ENCODE measurements at places on chromosomes 7 and 10. TPM values are rescaled to one million over a fixed set of nuclear protein-coding genes. Genes with fewer than 3 reads are reported as not detected.

DNA sequence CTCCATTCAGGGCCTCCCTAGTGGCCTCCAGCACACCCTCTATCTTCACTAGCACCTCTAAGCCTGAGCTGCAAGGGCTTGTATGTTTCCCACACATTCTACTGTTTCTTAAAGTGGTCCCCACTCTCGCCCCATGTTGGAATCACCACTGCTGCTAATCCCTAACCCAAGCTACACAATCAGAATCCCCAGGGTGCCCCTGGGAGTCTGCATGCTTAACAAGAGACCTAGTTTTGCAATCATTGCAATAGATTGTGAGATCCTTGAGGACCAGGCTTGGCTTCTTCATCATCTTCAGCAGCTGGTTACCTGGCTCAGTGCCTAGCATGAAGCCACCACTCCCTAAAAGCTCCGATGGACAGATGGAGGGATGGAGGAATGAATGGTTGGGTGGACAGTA, 113.9 kb downstream of the MYOF start:
- DNase-seq, result no peak

DNA sequence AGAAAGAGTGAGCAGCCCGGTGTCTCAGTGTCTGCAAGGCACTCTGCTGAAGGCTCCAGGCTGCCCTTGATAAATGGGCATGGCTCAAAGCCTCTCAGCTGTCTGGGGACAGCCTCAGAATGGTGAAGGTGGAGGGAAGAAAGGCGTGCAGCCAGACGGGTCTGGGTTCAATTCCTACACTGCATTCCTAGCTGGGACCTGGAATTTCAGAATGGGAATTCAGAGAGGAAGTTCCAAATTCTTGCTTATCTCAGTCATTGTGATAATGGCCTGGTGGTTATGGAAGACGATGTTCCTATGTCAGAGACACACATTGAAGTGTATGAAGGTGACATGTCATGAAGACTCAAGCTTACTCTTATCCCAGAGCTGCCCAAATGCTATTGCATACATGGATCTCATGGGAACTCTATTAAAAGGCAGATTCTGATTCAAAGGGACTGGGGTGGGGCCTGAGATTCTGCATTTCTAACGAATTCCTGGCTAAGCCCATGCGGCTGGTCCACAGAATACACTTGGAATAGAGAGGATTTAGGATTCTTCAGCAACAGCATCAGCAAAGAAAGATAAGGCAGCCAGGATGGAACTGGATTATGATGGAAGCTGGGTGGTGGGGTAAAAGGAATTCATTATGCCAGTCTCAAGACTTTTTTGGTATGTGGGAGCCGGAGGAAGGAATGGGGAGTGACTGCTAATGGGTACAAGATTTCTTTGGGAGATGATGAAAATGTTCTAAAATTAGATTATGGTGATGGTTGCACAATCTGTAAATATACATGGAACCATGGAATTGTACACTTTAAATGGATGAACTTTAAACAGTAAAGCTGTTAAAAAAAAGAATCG, 82.6 kb upstream of the ZMIZ1 start:
- DNase-seq, result no peak

Gene CACNB2
- not detected for total RNA-seq

- DNase-seq, result no peak
Observed at GRCh38 chr7:98879198-98879978, 1.1 kb downstream of the TRRAP start.

DNA sequence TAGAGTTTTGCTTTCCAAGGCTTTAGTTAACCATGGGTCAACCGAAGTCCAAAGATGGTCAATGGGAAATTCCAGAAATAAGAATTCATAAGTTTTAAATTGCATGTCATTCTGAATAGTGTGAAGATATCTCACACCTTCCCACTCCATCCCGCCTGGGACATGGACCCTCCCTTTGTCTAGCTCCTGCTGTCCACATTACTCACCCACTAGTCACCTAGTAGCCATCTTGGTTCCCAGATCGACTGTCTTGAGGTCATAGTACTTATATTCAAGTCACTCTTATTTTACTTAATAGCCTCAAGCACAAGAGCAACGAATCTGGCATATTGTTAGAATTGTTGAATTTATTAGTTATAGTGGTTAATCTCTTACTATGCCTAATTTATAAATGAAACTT, 366.6 kb downstream of the PRPF18 start:
- DNase-seq, result no peak

DNA sequence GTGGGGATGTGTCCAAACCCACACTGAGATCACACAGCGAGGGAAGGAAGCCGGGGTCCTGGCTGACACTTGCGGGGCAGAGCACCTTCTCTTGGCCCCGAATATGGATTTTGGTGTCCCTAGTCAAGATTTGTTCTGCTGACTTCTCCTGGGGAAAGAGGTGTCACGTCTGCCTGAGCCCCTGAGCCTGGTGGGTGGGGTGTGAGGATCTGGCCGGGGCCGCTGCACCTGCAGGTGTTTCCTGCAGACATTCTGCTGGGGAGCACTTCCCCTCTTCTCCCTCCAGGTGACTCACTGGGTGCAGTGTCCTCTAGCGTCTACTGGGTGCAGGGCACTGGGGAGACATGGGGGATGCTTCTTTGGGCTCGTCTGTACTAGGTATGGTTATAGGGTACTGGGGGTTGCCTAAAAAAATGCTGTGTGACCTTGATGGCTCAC, 99.2 kb downstream of the GRK5 start:
- no peak for DNase-seq

Gene ZNF425
- total RNA-seq, result 1.6 TPM

DNA sequence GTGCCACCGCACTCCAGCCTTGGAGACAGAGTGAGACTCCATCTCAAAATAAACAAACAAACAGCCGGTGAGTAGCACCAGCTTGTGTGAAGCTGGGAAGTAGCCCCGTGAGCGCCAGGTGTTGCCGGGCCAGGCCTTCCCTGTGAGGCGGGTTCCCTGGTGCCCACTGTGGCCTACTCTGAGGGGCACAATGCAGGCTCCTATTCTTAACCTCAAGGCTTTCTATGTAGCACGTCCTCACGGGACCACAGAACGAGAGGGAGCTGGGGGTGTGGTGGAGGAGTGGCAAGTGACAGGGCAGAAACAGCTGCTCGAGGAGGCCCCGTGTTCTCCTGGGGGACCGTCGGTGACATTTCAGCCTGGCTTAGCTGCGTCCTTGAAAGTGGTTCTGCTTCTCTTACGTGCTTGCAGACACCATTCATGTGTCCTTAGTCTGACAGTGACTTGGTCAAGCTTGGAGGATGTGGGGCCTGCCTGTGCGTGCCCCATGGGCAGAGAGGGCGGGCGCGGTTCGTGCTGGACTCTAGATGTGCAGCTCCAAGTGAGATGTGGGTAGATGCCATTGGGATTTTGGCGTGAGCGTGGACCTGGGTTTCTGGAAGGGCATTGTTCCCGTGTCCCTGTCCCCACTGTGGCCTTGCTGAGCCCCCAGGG, 116.6 kb downstream of the NKX6-2 start:
- no peak for DNase-seq

- DNase-seq, result peak; percentile 75
Observed at GRCh38 chr7:6446838-6447580, 745 bp downstream of the DAGLB start.

GRCh38 chr10:130921911-130922440, 389.5 kb downstream of the TCERG1L start:
- DNase-seq, result no peak

- DNase-seq, result no peak
Observed at GRCh38 chr7:80907141-80907601, 11.7 kb downstream of the SEMA3C start.

Gene CDH23
- not detected for total RNA-seq

DNA sequence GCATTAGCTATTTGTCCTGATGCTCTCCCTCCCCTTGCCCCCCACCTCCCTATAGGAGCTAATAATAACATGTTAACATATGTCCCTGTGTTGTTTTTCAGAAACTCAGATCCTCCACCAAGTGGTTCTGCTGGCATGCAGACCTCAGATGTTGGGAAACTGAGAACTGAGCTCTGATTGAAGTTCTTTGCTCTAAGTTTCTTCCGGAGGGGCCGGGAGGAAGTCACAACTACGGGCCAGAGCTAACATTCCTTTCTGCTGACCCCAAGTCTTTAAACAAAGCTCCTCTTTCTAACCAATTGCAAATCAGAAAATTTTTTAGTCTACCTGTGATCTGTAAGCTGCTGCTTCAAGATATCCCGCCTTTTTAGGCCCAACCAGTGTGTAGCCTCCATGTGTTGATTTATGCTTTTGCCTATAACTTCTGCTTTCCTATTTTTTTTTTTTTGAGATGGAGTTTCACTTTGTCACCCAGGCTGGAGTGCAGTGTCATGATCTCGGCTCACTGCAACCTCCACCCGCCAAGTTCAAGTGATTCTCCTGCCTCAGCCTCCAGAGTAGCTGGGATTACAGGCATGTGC, 66.6 kb downstream of the LYZL1 start:
- DNase-seq, result no peak

DNA sequence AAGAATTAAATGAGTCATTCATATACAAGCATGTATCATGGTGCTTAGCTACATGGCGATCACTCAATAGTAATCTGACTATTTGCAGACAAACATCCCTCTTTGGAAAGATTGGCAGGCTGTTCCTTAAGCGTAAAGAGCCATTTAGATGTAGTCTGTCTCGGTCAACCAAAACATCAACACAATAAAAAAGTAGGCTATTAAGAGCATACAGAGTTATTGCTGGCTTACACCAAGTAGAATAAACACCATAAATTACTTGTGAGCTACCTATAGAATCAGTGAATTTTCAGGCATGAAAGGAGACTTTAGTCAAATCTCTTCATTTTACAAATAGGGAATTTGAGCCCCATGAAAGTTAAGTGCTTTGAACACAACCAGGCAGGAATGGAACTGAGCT, 171.7 kb upstream of the FAM171A1 start:
- no peak for DNase-seq

Gene SORBS1
- 4.2 TPM for total RNA-seq

Gene ATAD1
- 32.1 TPM for total RNA-seq
